ENCODE measurements at places on chromosomes 6 and 20.

GRCh38 chr20:49999329-49999728, 16.5 kb downstream of the SNAI1 start:
- no peak for DNase-seq

DNA sequence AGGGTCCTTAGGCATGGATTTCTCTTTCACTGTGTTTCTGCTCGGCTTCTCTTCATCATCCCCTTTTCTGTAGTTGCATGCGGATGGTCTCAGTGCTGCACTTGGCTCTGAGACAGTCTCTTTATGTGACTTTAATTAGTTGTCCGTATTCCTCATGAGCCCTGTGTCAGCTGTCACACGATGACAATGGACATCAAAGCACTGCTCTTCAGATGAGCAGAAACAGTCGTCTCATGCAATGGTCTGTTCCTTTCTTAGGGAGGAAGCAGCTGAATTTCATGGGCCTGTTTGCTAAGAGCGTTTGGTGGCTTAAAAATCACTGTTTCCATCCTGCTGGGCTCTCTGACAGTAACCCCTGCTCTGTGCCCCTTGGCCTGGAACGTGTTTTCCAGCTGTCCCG, 64.9 kb downstream of the SYTL3 start:
- DNase-seq, result no peak

- peak; percentile 70 for DNase-seq
Measured at GRCh38 chr6:113591896-113592827, 265.0 kb upstream of the MARCKS start.

GRCh38 chr6:137892271-137892708, 25.2 kb downstream of the TNFAIP3 start:
- peak; percentile 86 for DNase-seq

GRCh38 chr6:167345348-167345747, 20.5 kb downstream of the TTLL2 start:
- no peak for DNase-seq

GRCh38 chr20:5719861-5720403, 30.3 kb upstream of the SHLD1 start:
- peak; percentile 20 for DNase-seq

- DNase-seq, result no peak
Measured at GRCh38 chr6:142637624-142638351, 307.2 kb downstream of the HIVEP2 start.

- DNase-seq, result no peak
Measured at GRCh38 chr6:75849329-75850025, 100.4 kb downstream of the MYO6 start.

GRCh38 chr6:103784117-103784516, 1075.6 kb downstream of the HACE1 start:
- DNase-seq, result no peak

GRCh38 chr20:50357783-50358161, 152.4 kb upstream of the PTPN1 start:
- no peak for DNase-seq

DNA sequence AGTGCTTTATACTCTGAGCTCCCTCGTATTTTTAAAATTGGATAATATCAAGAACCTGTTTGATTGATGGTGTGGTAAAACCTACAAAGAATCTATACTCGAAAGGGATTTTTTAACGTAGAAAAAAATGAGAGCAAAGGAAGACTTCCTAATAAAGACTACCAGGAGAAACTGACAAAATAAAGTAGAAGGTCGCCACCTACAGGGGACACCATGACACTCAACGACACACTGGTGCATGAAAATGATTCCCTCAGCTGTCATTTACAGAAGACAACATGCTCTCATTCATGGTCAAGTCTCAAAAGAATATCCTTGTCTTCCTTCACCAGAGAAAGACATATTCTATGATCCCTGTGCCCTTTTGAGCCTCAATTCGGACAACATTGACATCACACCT, 10.1 kb upstream of the NHSL1 start:
- DNase-seq, result peak; percentile 39

DNA sequence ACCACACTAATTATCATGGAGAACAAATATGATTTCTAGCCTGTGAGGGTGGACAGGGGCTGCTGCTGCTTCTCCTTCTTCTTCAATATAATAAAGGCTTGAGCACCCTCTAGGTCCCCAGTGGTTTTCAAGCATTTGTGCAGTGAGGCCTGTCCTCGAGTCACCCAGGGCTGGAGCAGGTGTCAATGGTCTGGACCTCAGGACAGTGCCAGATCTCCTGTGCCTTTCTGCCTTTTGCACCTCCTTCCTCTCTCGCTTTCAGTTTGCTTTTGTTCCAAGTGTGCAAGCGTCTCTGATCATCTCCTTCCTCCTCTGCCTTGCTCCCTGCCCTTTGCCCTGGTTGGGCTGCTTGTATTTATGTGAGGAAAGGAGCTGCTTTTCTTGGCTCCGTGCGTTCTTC, 152.2 kb upstream of the SYNDIG1 start:
- DNase-seq, result no peak

- no peak for DNase-seq
Measured at GRCh38 chr6:157891544-157892362, 68.7 kb downstream of the SNX9 start.

DNA sequence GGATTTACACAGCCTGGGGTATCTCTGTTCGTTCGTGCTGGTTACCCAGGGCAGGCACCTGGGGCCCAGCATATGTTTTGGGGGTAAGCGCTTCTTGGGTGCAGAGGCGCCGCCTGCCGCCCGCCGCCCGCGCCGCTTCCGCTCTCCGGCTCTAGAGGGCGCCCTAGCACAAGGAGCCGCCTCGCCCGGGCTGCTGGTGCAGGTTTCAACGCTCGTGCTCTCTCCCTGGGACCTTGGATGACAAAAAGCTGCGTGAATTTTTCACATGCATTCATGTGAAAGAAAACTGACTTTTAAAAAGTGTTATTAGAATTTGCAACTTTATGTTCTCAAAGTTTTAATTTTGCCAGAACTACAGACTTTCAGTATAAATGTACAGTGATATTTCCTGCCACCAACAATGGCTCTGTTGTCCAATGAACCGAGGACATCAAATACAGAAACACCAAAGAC, 32.5 kb downstream of the PRR18 start:
- DNase-seq, result peak; percentile 34

GRCh38 chr6:52019092-52019491, 68.3 kb downstream of the PKHD1 start:
- DNase-seq, result no peak

DNA sequence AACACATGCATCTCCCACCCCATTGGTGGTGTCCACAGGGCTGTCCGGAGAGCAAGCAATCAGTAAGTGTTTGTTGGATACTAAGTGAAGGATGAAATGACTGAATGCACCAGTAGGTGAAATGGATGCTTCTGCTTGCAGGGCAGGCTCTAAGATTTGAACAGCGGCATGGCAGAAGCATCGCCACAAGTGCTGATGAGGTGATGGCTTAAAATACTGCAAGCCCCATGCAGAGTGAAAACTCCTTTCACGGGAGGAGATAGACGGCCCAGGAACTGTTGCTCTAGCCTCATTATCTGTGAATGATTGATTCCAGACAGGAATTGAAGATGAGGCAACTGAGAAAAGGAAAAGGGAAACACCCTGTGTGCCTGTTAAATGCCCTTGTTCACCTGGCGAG, 158.9 kb downstream of the LY86 start:
- DNase-seq, result no peak

- no peak for DNase-seq
Measured at GRCh38 chr6:136701045-136701444, 91.2 kb downstream of the MAP3K5 start.

DNA sequence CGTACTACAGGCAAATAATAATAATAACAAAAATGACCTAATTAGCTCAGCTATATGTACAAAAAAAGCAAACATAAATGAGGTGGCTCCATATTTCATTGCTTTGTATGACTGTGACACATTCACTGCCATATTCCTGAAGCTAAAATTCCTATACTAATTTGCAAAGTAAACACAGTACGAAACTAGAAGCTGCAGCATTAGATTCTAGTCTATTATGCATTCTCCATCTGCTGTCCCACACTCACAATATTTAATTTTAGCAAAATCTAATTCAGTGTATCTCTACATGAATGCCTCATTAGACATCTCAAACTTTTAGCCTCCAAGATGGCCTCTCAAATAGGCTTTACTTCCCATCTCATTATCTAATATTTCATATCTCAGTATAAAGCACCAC, 55.1 kb downstream of the ATG5 start:
- DNase-seq, result no peak

- no peak for DNase-seq
Measured at GRCh38 chr6:167702241-167702827, 124.4 kb upstream of the AFDN start.

DNA sequence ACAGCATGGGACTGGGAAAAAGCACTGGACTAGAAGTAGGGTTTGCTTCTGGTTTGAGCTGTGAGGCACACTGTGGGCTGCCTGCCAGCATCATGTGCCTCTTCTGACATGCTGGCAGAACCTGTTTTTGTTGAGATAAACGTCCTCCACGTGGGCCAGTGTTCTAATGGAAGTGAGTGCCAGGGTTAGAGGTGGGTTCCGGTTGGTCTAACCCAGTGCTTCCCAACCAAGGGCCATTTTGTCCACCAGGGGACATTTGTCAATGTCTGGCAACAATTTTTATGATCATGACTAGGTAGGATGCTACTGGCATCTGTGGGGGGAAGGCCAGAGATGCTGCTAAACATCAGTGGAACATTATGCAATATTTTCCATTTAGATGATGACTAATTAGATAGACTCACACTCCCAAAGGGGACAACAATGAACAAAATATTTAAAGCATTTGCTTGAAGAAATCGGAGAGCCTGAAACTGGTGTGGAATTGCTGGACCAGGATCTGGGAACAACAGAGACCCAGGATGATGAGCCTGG, 7.8 kb upstream of the APMAP start:
- DNase-seq, result peak; percentile 92

DNA sequence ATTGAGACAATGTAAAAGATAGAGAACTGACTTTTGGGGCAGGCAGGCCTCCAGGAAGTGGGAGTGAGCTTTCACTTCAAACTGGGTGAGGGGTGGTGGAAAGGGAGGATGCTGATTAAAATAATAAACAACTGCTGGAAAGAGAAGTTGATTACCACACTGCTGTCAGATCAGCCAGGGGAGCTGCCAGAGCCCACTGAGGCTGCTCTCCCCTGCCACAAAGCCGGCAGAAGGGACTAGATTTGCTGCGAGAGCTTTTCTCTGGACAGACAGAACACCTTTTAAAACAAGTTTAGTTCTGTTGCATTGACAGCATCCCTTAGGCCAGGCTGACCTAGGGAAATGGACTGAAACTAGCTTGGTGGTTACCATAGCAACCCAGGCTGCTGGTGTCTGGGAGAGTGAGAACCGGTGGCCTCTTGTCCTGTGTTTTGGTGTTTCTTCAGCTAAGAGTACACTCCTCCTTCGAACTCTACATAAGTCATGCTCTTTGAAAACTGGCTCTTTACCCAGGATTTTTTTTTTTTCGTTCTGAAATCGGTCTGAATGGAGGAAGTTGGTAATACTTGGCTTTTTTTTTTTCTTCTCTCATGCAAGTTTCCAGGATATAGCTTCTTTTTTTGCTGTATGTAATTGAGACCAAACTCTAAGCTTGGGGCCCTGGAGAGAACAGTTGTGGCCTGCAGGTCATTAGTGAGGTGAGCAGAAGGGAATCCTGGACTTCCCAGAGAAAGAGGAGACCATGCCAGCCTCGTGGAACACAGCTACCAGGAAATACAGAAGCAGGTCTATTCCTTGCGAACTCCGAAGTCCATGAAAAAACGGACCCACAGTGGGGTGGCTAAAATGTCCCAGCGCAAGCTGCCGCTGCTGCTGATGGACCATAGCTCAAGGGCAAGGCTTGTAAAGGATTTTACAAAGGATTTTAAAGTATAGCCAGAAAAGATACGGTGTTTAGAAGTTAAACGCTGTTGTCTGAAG, 374.4 kb downstream of the UTRN start:
- DNase-seq, result no peak

DNA sequence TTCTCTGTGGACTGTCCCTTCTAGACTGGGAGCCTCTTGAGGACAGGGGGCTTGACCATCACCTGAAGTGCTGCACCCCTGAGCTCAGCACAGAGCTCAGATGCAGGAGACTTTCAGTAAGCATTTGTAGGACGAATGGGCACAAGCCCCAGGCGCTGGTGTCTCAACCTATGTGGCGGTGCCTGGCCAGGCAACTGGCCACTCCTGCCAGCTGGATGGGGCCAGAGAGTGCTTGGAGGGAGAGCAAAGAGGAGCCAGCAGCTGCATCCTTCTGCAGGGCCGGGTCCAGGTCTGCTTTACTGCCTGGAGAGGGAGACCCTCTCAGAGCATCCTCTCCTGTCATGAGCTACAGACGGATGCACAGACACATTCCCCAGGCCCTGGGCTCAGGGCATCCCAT, 4.5 kb downstream of the PHACTR3 start:
- no peak for DNase-seq

- DNase-seq, result no peak
Measured at GRCh38 chr6:142827991-142828390, 117.0 kb downstream of the HIVEP2 start.

DNA sequence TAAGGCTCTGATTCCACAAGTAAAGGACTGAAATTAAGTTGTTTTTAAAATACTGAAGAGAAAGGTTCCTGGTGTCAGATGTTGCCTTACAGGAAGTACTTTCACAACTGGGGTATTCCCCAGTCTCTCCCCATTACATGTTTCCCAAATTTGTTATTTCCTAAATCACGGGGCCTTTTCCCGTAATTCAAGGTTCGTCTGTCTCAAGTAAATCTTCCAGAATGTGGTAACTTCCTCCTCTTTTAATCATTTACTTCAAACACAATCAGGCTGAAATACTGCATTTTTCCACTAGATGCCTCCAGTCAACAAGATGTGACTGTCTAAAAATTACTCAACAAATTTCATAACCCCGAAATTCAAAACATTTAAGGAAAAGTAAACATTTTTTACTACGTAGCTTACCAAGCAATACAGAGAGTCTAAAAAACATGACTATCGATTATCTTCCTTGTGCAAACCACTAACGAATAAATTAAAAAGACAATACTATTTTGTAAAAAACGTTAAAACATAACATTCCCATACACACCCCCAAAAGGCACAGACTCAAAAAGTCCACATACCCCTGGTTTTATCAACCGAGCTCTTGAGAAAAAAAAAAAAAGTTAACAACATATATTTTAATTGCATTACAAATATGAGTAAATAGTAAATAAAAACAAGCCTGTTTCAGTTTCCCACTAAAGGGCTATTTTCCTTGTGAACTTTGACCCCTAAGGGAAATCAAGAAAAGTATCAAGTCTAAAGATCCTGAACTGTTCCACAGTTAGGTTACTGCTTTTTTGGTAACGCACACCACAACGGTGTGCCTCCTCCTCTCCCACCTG, 1.7 kb downstream of the SOD2 start:
- peak; percentile 81 for DNase-seq

GRCh38 chr20:4763261-4763660, 41.6 kb downstream of the PRND start:
- no peak for DNase-seq

DNA sequence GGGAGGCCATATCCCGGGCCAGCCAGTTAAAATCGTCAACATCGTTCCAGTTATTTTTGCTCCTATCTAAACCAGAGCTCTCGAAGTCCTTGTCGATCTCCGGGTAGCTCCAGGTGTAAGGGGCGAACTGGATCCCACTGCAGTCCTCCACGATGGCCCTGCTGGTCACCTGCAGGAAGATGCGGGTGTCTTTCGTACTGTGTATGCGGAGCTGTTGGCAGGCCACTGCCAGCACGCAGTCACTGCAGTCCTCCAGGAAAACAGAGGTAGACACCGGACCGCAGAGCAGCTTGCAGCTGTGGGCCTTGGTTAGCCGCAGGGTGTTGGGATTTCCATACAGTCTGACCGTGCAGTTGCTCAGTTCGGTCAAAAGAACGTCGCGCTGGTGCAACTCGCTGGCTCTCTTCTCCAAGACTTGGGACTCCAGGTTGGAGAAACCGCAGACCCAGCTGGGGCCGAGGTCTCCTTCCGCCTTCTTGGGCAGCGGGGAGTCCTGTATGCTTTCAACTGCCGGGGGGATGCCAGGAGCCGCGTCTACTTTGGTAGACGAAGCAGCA, 742 bp downstream of the TBCC start:
- DNase-seq, result peak; percentile 6

All from fibroblast of skin of right quadriceps (primary cell).